Naive thymus-derived CD8-positive, alpha-beta T cell (primary cell): ENCODE measurements at places on chromosomes 1 and 21.
A peak's percentile ranks its signal among the peaks of the same experiment; 100 is the strongest.

- DNase-seq: no peak
These were observed 242.2 kb downstream of the PTPRC start for GRCh38 chr1:198880818-198881597.

GRCh38 chr21:37088186-37088735, 15.2 kb downstream of the TTC3 start:
- DNase-seq: no peak

GRCh38 chr1:223299553-223299952, 64.4 kb downstream of the SUSD4 start:
- DNase-seq: no peak

DNA sequence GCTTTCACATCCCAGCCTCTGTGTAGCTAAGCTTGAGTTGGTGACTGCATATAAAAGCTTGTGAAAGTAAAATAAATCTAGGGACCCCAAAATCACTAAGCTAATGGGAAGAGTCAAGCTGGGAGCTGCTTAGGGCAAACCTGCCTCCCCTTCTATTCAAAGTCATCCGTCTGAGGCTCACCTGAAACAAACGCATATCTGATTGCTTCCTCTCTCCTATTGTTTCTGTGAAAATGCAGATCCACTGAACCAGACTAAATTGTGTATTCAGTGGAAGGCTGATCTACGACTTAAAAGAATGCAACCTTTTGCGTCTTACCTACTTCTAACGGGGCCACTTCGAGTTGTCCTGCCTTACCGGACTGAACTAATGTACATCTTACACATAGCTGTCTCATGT, 70.3 kb downstream of the LTN1 start:
- DNase-seq: no peak

DNA sequence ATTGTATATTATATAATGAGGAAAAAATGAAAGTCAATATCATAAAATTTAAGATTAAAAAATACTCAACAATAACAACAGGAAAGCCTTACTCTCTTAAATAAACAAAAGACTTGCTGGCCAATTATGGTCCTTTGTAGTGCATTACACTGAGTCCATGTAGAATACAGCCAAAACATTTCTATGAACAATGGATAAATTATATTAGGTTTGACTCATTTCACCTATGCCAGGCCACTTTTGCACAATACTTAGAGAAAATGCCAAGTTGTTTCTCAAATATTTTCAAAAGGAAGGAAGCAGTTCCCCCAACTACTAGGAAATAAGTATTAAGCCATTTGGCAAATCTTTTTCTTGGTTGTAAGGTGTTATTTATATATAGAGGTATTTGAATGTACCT, 19.8 kb upstream of the UCK2 start:
- no peak for DNase-seq

- no peak for DNase-seq
These were observed 23.7 kb downstream of the NKAIN1 start for GRCh38 chr1:31216016-31216415.

GRCh38 chr21:34844013-34844923, 175.5 kb downstream of the CLIC6 start:
- no peak for DNase-seq

- no peak for DNase-seq
These were observed 130.5 kb downstream of the RABGAP1L start for GRCh38 chr1:174289644-174290310.

DNA sequence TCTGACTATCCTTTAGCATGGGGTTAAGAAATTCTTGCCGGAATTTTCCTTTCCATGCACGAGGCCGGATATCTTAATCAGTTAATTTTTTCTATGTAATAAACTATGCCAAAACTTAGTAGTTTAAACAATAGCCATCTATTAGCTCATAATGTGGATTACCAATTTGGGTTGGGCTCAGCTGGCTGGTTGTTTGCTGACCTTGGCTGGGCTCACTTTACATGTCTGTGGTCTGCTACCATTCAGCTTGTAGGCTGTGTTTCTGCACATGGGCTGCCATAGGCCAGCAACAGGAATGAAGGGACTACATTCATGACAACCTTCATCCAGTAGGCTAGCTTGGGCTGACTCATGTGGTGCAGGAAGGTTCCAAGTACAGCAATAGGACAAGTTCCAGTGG, 56.0 kb upstream of the NTPCR start:
- no peak for DNase-seq

- DNase-seq: no peak
These were observed 93.2 kb upstream of the KCTD3 start for GRCh38 chr1:215473943-215474342.

GRCh38 chr1:108011295-108011694, 46.3 kb upstream of the VAV3 start:
- DNase-seq: no peak

DNA sequence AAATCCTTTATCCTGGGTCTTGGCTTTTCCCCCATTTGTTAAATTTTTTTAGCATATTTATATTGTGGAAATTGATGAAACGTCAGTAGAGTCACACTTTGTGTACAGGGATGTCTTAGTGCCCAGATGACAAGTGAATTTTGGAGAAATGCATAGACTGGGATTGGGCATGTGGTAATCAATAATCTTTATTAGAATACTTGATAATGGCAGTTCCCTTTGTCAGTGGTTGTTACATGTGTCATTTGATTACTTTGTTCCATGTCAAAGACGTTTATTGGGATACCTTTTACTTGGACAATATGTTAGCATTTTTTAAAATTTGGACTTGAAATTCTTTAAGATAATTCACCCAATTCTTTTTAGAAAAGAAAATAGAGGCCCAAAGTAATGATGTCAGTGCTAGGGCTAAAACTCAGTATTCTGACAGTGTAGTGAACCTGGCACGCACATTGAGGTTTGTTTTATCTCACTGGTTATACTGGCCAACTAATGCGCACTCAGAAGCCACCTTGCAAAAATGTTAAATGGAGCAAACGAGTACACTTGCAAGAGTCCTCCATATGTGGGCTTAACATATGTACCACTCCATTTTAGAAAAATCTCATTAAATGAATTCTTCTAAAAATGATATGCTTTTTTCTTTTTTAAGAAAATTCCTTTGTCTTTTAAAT, 9.2 kb downstream of the PRPF38B start:
- no peak for DNase-seq

DNA sequence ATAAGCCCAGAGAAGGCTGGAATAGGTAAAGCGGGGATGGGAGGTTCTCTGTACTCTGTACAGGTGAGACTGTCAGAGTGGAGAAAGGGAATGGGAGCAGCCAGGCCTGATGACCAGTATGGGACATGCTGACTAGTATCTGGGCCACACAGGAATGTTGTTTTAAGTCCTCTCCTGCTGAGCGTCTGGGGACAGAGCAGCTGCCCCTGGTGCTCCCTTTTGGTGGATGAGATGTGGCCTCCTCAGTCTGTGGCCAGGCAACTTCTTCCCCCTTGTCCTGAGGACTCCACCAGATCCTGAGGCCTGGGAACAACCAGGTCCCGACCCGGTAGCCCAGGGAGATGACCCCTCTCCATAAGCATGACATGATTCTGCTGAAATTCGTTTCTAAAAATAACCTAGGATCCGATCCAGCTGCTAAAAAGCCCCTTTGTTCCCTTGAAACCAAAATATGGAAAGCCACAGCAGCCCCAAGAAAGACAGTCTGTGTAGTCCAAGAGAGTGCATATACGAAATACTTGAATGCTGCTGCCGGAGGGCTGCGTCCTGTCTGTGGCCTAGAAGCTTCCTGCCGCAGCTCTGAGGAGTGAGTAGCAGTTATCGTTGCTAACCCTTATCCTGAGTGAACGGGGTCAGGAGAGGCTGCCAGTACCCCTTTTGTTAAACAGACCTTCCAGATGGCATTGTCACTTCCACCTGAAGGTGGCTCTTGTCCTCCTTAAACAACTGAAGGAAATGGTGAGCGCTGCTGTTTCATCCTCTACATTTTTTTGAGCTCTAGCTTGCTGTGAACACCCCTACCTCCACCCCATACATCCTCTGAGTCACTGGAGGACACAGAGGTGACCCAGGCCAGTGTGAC, 47.1 kb downstream of the ATP2B4 start:
- peak; percentile 51 for DNase-seq

- peak; percentile 22 for DNase-seq
These were observed 14.1 kb upstream of the DEGS1 start for GRCh38 chr1:224168859-224169380.

DNA sequence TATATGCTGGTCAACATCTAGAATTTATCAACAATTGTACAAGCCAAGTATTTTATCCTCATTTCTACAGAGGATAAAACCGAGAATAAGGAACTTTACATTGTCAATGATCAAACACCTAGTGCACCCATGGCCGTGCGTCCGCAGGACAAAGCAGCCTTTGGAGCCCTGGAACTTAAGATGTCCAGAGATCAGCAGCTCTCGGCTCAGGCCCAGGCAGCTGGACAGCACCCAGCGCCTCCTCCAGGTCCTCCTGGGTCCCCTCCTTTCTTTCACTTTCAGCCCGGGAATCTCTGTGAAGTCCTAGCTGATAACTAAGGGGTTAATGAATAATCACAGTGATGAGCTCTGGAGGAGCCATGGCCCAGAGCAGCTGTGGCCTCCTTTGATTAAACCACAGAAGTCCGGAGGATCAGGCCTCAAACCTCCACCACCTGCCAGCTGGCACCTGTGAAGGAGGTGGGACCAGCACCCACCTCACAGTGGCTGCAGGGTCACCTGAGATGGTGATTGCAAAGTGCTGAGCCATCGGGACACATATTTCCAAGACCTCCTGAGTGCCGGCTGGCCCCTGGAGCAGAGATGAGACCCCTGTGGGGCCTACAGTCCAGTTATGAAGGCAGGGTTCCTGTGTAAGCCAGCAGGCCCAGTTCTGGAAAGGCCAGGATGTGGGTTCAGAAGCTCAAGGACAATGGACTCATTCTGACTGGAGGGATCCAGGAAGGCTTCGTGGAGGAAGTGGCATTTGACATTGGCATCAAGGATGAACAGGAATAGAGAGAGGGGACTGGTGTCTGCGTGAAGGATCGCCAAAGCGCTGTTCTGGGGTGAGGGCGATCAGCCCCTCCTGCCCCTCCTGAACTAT, 11.6 kb upstream of the SAMD11 start:
- no peak for DNase-seq

DNA sequence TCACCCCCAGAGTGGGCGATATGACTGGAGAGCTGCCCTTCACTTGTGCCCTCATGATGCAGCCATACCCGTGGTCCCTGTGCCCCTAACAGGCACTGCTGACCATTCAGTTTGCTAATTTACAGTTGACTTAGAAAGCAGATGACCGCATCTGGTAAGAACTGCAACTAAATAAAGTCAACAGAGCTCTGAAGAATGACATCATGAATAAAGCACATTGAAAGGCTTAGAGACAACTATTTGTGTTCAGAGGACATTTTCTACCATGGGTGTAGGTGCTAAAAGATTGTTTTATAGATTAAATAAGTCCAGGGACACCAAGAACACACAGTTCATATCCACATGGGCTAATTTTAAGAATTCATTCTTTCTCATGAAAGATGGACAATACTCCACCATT, 65.5 kb downstream of the LPAR3 start:
- DNase-seq: no peak

GRCh38 chr1:234715252-234716014, 105.5 kb upstream of the IRF2BP2 start:
- no peak for DNase-seq

- DNase-seq: no peak
These were observed 16.4 kb downstream of the CD2 start for GRCh38 chr1:116770625-116771024.

- no peak for DNase-seq
These were observed 29.5 kb downstream of the TGFB2 start for GRCh38 chr1:218374401-218375353.

GRCh38 chr1:175857756-175858155, 114.4 kb upstream of the TNR start:
- no peak for DNase-seq

DNA sequence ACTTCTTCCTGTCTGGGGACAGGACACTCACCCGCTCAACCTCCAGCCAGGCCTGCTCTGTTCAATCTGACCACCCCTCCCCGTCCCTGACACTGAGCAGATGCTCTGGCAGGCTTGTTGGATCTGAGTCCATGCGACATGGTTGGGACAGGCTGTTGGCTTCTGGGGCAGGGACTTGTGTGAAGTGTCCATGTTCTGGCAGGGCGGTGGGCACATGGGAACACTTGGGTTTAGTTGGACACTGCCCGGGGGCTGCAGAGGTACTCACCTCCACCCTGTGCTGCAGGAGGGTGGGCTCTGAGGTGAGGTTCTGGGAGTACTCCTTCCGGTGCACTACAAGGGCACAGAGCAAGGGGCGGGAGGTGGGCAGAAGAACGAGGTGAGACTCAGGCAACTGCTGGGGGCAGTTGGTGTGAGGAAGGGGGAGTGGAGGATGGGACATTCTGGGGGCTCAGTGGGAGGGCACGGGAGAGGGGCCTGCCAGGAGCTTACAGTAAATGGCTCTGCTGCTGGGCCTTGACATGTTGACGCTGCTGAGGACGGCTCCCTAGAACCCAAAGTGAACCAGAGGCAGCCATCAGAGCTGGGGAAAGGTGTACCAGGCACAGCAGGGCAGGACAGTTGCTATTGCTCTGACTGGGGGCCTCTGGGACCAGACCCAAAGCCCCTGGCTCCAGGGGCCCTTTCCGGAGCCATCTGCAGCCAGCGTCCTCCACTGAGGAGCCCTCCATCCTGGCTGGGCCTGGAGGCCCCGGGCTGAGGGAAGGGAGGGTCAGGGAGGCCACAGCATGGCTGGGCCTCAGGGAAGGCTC, 2.3 kb downstream of the EPS8L3 start:
- no peak for DNase-seq

GRCh38 chr1:233635765-233636502, 22.0 kb downstream of the KCNK1 start:
- DNase-seq: no peak

GRCh38 chr1:146035048-146035423, 13.5 kb upstream of the HJV start:
- no peak for DNase-seq

GRCh38 chr1:225026701-225027100, 97.2 kb downstream of the DNAH14 start:
- DNase-seq: no peak

DNA sequence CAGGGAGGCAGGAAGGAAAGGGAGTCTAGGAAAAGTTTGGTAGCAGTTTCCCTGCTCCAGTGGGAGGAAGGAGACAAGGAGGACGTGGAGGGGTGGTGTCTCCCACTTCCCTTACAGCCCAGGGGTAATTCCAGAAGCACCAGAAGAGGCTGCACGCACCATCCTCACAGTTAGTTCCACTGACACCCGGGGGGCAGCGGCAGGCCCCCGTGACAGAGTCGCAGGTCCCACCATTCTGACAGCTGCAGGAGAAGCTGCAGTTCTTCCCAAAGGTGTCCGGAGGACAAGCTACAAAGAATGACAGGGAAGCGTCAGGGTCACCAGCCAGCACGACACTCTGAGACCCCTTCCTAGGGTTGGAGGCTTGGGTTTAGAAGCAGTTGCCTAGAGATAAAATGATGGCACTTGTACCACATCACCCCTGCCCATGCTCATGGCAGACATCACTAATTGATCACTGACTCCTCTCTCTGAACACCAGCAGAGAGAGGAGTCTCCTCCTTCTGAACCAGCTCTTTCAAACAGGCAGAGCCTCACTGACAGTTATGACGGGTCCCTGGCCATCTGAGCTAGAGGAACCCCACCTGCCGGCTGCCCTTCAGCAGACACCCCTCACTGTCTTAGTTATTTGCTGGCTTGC, 53.3 kb downstream of the ARHGEF16 start:
- DNase-seq: no peak

- DNase-seq: no peak
These were observed 376 bp downstream of the SF3A3 start for GRCh38 chr1:37989361-37989930.

GRCh38 chr1:93331412-93331811, 14.3 kb upstream of the DR1 start:
- DNase-seq: no peak
